Activated effector memory CD4-positive, alpha-beta T cell treated with Interleukin-2 at 50 U/mL for 16 hours (primary cell): ENCODE measurements at places on chromosomes 5 and 9.

DNA sequence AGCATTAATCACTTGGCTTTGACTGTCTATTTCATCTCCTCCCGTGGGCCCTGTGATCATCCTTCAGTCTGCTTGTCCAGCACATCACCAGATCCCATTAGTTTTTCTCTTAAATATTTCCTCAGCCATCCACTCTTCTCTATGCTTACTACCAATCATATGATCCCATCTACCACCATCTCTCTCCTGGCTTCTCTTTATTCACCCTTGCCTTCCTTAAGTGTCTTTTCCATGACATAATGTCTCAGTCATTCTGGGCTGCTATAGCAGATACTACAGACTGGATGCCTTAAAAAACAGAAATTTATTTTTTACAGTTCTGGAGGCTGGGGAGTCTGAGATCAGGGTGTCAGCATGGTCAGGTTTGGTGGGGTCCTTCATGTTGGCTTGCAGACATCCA is 208.4 kb upstream of the PPP1R2B start:
- DNase-seq: no peak

DNA sequence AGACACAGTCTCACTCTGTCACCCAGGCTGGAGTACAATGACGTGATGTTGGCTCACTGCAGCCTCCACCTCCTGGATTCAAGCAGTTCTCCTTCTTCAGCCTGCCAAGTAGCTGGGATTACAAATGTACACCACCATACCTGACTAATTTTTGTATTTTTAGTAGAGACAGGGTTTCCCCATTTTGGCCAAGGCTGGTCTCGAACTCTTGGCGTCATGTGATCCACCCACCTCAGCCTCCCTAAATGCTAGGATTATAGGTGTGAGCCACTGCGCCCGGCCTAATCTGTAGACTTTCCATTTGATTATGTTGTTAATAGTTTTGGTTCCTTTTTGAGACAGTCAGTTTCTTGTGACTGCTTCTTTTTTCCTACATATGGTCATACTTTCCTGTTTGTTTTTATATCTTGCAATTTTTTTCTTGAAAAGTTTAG is 31.0 kb downstream of the MTREX start:
- DNase-seq: no peak

- DNase-seq: no peak
Measured at GRCh38 chr9:108845947-108846346, 9.8 kb downstream of the ACTL7B start.

DNA sequence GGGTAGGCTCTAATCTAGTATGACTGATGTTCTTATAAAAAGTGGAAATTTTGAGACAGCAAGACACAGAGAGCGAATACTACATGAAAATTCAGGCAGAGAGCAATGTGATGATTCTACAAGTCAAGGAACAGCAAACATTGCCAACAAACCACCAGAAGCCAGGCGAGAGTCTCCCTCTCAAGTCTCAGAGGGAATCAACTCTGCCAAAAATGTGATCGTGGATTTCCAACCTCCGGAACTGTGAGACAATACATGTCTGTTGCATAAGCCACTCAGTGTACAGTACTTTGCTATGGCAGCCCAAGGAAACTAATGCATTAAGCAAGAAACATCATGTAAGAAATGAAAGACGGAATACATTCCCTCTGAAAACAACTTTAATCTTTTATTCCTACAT is 52.1 kb upstream of the CCNG1 start:
- no peak for DNase-seq

GRCh38 chr5:62326302-62326701 is 20.3 kb downstream of the KIF2A start:
- DNase-seq: no peak

DNA sequence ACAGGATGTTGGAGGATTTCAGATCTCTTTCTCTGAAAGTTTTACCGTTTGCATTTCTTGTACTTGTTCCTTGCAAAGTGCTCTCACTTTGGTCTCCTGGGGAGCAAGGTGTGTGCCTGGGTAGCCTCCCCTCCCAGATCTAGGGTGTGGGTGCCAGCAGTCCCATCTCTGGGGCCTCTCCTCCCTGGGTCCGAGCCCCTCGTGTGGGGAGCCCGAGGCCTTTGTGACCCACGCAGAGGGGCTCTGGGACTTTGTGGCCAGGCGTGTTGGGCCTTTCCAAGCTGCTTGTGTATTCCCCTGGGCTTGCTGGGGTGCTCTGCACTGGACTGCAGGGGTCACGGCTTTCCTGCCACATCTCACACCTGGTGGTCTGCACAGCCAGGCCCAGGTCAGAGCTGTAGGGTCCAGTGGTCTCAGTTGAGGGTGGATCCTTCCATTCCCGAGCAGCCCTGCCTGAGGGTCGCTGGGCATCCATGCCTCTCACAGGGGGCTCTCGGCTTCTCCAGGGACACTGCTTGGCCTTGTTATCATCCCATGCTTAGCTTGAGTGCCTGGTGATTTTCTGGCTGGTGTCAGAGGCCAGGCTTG is 96.3 kb downstream of the CACNA1B start:
- no peak for DNase-seq

DNA sequence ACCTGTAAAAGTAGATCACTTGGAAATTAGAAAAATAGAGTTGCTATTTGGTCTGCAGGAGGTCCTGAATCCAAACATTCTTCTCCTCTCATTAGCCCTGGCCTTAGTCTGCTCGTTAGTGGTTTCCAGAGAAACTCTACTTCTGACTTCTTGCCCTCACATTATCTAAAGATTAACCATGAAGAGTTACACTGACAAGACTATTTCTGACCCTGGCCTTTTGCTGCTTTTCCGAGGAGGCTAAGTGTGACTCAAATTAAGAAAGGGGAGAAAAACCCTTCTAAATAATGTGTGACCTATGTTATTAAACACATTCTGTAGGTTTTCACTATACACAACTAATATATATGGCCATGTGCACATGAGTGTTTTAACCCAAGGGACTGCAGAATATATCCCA is 302.4 kb downstream of the RAB3C start:
- no peak for DNase-seq

GRCh38 chr5:83527221-83527620 is 55.7 kb downstream of the VCAN start:
- DNase-seq: no peak

DNA sequence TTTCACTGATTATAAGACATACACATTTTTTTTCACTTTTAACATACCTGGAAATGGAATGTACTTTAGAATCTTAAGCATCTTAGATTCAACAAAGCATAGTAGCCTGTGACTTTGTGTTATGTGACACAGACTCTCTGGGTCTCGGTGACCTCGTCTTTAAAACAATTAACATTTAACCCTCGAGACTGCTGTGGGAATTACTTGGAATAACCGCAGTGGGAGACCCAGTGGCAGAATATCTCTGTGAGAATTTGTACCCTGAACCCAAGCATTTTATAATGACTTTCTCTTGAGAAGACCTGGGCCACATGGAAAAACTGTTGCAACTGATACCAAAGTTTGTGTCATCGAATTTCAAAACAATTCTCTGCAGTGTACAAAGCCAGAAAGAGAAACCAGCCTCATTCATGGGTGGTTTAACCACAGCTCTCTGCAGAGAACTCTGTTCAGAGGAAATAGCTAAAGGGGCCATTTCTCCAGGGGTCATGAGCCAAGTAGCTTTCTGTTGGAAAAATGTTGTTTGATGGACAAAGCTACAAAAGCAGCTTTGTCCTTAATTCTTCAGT is 10.0 kb upstream of the RETREG1 start:
- no peak for DNase-seq

DNA sequence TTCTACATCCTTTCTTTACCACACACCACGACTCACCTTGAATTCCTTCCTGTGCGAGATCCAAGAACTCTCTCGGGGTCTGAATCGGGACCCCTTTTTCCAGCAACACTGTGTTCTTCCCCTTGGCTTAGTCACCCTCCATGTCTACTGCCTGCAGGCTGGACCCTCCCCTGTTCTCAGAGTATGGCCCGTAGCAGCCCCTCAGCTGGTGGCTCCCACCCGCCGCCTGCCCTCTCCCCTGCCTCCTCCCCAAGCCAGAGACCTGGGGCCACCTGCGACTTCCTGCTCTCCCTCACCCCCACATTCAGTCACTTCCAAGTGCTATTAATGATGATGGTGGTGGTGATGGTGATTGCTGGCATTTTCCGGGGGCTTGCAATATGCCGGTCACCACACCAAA is 6.5 kb upstream of the IL4 start:
- no peak for DNase-seq

- no peak for DNase-seq
Measured at GRCh38 chr9:122392714-122393113, 21.9 kb downstream of the PTGS1 start.

DNA sequence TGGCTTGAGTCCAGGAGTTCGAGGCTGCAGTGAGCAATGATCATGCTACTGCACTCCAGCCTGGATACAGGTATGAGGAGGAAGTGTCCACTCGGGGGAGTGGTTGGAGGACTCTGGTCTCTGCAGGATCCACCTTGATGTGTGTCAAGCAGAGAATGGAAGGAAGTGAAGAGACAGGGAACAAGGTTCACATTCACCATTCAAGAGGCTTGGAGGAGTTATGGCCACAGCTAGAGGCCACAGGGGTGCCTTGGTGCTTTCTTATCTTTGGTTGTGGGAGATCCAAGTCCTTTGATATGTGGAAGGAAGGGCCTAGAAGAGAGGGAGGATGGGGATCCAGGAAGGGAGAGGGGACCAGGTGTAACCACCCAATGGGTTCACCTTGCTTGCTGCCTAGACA is 5.4 kb upstream of the CERCAM start:
- no peak for DNase-seq

GRCh38 chr9:4799033-4799430 is 6.3 kb downstream of the RCL1 start:
- no peak for DNase-seq

DNA sequence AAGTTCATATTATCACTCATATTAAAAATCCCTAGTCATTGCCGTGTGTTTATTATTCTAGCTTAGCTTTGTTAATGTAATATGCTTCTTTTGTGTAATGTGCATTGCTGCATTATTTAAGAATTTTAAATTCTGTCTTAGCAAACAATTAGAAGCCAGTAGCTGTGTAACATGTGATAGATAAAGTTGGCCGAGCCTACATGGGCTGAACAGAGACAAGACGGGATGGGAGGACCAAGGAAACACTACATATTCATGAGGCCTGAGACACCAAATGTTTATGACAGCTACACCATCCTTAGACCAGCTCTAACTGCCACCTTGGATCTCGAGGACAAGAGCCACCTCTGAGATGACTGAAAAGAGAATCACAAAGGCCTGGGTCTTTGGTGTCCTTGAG is 51.0 kb upstream of the COL15A1 start:
- DNase-seq: no peak

GRCh38 chr5:169827769-169828168 is 152.5 kb downstream of the INSYN2B start:
- DNase-seq: no peak

- DNase-seq: no peak
Measured at GRCh38 chr9:117073539-117074341, 341.1 kb downstream of the ASTN2 start.

- no peak for DNase-seq
Measured at GRCh38 chr5:152701305-152701949, 296.3 kb upstream of the NMUR2 start.

GRCh38 chr5:95927927-95928723 is 33.5 kb downstream of the ELL2 start:
- DNase-seq: no peak

GRCh38 chr5:157464519-157465171 is 4.6 kb downstream of the NIPAL4 start:
- peak; percentile 19 for DNase-seq

DNA sequence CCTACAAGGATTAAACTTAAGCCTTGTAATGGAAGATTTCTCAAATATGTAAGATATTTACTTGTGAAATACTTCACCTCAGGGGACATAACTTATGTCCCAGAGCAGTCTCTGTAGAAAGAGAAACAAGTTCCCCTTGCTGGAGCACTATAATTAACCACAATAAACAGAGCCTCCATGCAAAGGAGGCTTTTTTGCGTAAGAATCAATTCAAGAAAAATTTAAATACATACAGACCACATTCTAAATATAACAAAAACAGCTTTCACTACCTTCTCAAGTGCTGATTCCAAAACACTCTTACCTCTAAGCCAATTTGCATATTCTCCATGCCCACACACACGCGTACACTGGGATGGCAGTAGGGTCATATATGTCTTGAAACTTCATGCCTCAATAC is 30.7 kb upstream of the CCNB1 start:
- DNase-seq: no peak

DNA sequence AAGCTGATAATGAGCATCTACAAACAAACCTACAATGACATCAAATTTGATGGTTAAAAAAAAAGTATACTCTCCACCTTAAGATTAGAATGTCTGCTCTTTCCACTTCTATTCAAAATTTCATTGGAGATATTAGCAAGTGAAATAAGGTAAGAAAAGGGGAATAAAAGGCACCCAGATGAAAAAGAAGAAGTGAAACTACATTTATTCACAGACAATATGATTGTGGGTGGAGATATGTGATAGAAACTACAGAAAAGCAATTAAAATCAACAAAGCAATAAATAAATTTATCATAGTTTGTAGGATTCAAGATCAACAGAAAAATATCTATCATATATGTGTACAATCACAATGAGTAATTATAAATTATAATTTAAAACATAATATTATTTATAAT is 395.1 kb upstream of the CCNH start:
- no peak for DNase-seq

- DNase-seq: no peak
Measured at GRCh38 chr9:109792951-109793546, 13.1 kb downstream of the PALM2AKAP2 start.

DNA sequence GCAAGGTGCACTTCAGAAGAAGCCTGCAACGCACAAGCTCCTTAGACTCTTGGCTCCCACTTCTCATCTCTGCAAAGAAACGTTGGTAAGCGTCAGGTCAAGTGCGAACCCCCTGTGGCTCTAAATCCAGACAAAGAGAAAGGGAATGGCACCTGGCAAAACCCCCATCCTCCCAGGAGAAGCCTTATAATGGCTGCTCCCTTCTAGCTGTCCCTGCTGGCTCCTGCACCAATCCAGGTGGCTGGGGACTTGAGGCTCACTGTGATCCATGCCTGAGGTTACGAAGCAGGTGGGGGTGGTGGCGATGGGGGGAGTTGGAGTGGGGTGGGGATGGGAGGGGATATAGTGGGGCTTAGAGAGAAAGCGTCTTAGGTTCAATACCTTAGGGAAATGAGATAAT is 272.8 kb downstream of the DENND1A start:
- no peak for DNase-seq

GRCh38 chr9:18122171-18122570 is 351.8 kb upstream of the ADAMTSL1 start:
- DNase-seq: no peak

GRCh38 chr5:139733698-139734538 is 61.7 kb upstream of the PSD2 start:
- no peak for DNase-seq

DNA sequence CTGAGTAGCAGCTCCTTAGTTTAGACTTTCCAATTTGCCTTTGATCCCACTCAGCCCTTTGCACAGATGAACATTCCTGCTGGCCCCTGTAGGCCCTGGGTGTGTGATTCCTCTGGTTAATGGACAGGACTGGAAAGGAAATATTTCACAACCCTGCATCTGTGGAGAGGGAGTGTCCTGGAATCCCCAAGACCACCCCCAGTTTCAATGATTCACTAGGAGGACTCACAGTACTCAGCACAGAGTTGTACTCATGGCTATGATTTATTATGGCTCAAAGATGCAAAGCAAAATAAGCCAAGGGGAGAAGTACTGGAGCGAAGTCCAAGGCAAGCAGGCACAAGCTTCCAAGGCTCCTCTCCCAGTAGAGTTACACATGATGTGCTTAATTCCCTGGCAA is 42.4 kb upstream of the TJP2 start:
- DNase-seq: no peak

GRCh38 chr5:84218546-84218945 is 166.1 kb downstream of the EDIL3 start:
- no peak for DNase-seq

GRCh38 chr5:55636177-55636576 is 75.9 kb downstream of the SLC38A9 start:
- no peak for DNase-seq
